ENCODE measurements at places on chromosomes 16 and 17. TPM values are rescaled to one million over a fixed set of nuclear protein-coding genes. Genes with fewer than 3 reads are reported as not detected.

Gene SULT1A2
- not detected for total RNA-seq

Gene TBC1D3E
- total RNA-seq = not detected

DNA sequence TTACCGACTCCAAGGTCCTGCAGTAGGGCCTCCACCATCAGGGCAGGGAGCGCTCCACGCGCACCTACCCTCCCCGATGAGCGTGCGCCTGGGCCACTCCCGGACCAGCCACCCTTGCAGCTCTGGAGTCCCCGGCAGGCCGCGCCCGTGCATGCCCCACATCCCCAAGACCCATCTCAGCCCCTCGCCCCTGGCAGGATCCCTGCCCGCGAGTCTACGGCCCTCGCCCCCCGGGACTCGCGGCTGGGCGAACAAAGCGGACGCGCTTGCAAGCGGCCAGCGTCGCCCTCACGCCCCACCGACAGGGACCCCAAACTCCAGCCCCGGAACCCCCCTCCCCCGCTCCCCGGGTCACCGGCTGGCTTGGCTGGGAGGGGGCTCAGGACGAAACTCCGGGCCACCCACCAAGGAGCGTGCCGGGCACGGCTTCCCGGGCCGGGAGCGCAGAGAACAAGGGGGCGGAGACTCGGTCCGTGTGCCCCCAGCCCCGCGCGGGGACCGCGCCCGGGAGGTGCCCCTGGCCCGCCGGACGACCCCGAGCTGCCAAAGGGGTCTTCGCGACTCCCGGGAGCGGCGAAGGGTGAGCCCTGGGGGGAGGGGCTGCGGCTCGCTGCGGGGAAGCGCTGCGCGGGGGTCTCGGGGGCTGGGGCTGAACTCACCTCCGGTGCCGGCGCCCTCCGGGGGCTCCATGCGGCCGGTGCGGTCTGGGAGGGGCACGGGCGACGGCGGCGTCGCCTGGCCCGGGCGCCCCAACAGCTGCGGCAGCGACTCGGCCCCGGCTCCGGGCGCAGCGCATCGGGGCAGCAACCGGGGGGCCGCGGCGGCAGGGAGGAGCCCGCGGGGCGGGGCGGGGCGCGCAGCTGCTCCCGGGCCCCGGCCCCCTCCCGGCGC, at the start of gene DBNDD1:
Gene DBNDD1, minus strand, starts transcription at position 805 of the 891 bp plus-strand sequence. Its CDS starts 115 bp downstream, at position 690.
- no peaks in the 10 kb centered on the region for H3K36me3 ChIP-seq
- H3K27ac ChIP-seq = no peak within 1 kb of the TSS
- peak within 1 kb of the TSS; percentile 27 for H3K4me3 ChIP-seq

DNA sequence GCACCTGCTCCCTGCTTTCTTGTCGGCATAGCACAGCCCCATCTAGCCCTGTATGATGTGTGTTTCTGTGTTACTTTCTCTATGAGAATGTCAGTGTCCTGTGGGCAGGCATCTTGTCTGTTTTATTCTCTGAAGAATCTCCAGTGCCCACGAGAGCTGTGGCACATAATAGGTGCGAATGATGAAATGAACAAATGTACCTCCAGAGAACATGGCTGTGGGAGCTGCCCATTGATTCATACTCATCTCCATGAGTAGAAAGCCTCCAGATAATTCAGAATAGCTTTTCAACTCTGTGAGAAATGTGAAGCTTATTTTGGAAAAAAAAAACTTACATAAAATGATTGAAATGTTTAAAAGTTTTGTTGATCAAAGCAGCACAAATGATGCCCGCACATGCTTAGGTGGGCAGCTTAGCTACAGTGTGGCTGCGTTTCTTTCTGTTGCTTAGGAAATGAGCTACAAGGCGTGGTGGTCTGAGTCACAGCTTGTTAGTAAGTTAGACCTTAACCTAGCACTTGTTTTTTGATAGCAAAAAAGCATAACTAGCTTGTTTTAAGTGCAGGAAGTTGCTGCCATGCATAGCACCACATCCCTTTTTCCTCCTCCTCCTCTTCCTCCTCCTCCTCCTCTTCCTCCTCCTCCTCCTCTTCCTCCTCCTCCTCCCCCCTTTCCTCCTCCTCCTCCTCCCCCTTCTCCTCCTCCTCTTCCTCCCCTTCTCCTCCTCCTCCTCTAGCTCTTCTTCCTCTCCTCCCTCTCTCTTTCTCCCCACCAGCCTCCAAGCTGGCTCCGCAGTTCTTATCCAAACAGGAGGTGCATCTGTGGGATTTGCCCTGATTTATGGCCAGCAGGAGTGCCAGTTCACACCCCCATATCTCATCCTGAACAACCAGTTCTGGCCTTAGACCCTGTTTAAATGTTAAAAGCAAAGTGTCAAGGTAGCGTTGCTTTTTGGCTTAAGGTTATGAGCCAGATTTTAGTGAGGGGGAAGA, 221.5 kb downstream of the IRF8 start:
- DNase-seq = no peak
- no peak overlapping the region for H3K27ac ChIP-seq
- no peaks in the 10 kb centered on the region for H3K27me3 ChIP-seq
- no peaks in the 10 kb centered on the region for H3K36me3 ChIP-seq
- no peak overlapping the region for H3K4me3 ChIP-seq

DNA sequence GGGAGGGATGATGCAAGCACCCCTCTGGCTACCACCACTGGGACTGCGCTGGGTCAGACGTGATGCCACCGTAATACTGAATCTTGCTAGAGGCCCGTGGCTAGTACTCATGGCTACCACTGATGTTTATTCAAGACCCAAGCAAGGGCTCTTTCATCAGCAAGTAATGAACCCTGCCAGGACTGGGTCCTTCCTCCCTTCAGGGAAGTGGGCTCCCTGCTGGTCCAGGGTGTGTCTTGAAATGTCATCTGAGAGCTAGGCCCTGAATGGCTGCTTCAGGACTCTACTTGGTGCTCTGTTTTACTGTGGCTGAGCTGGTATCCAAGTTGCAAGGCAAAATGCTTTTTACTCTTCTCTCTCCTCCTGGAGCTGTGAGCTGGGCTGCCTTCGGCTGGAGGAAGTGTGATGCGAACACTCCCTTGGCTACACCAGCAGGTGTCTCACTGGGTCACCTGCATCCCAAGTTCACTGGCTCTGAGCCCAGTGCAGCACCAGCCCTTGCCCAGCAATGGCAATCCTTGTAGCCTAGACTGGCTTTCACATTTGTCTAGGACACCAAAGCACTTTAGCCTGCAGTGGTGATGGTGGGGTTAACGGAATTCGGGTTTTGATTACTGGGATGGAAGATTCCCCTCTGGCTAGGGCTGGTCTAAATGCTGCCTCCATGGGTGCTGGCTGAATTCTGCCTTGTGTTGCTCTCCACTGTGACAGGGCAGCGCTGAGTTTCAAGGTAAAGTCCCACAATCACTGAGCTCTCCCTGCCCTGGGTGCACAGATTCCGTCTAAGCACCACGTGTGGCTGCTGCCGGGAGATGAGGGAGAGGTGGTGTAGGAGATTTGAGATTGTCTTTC, 98.6 kb downstream of the USP22 start:
- no peak overlapping the region for H3K4me3 ChIP-seq
- no peaks in the 10 kb centered on the region for H3K4me1 ChIP-seq
- no peaks in the 10 kb centered on the region for H3K36me3 ChIP-seq
- H3K27me3 ChIP-seq = no peaks in the 10 kb centered on the region
- no peak for DNase-seq

- peak; percentile 68 for DNase-seq
Observed at GRCh38 chr17:78176548-78177025, 8.2 kb downstream of the SYNGR2 start.

Data from uterus (tissue), 4 donors.